ENCODE measurements at places on chromosomes 5 and 9.

- DNase-seq: no peak
Observed at GRCh38 chr5:163369776-163370385, 67.5 kb upstream of the CCNG1 start.

DNA sequence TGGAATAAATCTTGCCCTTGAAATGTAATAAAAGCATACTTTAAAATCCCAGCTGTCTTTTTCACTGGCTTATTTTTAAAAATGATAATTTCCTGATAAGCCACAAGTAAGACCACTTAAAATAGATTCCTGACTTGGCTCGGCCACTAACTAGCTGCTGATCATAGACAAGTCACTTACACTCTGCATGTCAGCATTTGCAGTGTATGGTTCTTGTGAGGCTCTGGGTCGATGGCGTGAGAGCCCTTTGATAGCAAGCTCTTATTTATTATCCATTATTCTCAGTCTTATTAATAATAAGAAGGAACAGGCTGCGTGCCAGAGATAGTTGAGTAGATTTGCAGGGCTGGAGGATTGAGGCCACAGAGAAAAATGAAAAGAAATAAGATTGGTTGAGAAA lies 110.7 kb upstream of the IL12B start:
- DNase-seq: no peak

- DNase-seq: no peak
Observed at GRCh38 chr5:149177911-149178565, 36.7 kb downstream of the ABLIM3 start.

DNA sequence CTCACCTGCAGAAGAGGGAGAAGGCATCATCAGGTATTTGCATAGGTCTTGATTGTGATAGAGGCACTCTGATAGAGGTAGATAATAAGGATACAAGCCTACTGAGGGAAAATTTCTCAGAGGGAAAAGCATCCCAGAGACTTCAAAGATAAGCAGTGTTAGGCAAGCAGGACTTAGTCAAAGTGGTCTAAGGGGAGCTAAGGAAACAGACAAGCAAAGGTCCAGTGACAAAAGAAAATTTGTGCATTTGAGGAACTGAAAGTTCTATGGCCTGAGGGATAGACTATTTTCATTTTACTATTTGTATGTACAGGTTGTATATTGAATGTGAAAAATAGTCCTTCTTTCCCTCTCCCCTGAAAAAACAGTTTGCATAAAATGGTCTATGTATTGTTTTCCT lies 27.4 kb downstream of the OXCT1 start:
- DNase-seq: no peak

- no peak for DNase-seq
Observed at GRCh38 chr5:139133282-139133681, 64.9 kb downstream of the SIL1 start.

GRCh38 chr5:2003690-2004365 lies 121.1 kb upstream of the IRX4 start:
- DNase-seq: no peak

- no peak for DNase-seq
Observed at GRCh38 chr5:139079225-139079990, 118.8 kb downstream of the SIL1 start.

GRCh38 chr9:92151691-92152393 lies 36.6 kb upstream of the SPTLC1 start:
- DNase-seq: no peak

DNA sequence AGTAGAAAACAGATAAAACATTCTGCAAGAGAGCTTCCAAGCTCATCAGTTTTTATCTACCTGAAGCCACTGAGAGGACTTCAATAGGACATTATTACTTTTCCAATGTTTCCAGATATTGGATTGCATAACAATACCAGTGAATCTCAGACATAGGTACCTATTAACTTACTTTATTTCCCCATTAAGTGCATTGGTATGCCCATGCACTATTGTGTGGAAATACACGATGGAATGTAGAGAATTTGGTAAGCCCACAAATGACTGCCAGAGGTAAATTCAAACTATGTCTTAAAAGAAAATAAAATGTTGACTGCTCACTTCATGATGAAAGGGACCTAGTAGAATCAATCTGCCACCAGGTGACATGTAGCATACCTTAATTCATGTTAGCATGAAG lies 48.1 kb upstream of the PRR16 start:
- no peak for DNase-seq

GRCh38 chr5:65695896-65696295 lies 26.0 kb downstream of the SGTB start:
- DNase-seq: no peak

GRCh38 chr5:55993013-55993412 lies 1.8 kb downstream of the IL6ST start:
- DNase-seq: no peak

DNA sequence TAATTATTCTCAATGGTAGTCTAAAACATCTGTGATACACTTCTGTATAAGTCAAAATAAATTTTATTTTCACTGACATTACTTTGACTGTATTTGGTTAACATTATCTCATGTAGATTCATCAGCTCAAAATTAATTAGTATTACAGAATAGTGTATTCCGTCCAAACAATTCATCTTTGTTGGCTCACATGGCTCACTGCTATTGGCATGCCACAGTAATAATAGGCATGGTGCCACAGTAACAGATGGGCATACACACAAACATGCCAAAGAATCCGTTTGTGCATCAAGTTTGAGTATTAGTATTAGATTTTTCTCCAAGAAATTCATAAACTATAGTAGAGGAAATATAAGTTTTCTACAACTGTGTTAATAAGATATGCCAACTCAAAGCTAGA lies 14.2 kb downstream of the AP3B1 start:
- no peak for DNase-seq

- DNase-seq: no peak
Observed at GRCh38 chr9:70069704-70070103, 26.1 kb downstream of the MAMDC2 start.

DNA sequence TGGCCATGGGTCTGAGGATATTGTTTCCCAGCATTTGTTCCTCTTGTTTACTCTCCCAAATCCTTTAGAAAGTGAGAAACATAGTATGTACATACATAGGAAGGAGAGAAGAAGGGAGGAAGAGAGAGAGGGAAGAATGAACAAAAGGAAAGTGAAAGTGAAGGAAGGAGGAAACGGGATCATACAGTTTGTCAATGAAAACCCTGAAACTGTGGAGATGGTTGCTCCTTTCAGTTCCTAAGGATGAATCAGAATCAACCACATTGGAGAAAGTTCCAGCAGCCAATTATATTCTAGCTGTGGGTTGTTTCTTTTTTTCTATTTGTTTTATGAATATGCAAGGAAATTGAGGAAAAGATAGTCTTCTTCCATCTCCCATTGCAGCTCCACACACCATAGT lies 396.5 kb downstream of the MLLT3 start:
- DNase-seq: no peak

GRCh38 chr5:153157156-153157555 lies 333.3 kb upstream of the GRIA1 start:
- no peak for DNase-seq

DNA sequence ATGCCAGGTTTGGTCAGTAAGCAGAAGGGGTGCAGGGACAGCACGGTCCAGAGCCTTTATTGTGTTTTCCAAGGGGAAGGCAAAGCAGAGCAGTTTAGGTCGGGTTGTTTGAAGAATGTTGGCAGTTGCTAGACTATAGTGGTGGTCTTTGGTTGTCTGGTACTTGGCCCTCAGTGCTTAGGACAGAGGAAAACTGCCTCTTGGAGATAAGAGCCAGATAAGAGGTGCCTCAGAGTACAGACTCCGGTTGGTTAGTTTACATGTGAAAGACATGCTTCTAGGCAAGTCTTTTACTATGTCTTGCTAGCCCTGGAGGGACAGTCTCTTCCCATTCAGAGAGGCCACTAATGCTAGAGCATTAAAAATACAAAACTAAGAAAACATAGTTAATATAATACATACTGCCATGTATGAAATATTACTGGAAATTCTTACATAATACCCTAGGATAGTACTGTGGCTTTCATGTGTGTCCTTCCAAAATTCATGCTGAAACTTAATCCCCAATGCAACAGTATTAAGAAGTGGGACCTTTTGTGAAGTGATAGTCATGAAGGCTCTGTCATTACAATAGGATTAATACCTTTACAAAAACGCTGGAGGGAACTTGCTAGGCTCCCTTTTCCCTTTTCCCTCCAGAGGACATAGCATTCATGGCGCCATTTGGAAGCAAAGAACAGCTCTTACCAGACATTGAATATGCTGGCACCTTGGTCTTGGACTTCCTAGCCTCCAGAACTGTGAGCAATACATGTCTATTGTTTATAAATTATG lies 280.4 kb downstream of the TMEM167A start:
- DNase-seq: no peak

DNA sequence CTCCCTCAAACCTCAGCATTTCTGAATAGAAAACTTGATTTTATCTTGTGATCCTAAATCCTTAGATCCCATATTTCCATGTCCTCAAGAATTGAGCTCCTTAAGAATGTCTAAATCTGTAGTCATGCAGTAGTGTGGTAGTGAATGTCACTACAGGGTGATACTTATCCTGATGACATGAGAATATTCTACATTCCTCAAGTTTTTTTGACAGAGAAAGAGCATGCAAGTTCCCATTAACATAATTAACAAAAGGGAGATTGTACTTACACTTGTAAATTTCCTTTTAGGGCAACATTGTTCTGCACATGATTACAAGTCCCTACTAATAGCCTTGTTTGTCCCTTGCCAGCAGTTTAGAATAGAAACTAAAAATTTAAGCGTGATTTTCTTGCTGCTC lies 352.3 kb downstream of the PTPRD start:
- no peak for DNase-seq

DNA sequence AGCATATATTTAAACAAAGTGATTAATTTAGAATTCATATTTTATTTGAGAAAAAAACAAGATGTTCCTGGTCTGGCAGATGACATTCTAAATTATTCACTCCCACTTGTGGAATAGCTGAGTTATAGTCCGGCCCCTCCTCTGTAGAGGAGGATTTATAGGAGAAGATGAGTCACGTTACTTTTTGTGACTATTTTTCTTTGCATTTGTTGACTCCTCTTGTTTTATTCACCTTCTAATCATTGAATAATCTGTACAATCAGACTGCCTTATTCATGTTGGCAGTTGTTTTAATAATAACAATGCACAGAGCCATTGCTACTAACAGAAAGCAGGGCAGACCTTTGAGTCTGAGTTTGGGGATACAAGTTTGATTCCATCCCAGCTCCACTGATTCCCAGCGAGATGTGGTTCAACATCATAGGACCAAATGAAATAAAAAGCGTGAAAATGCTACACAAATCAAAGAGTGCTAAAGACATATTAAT lies 23.2 kb downstream of the DOCK8 start:
- DNase-seq: no peak

- no peak for DNase-seq
Observed at GRCh38 chr5:132012371-132013005, 1.0 kb upstream of the ACSL6 start.

- no peak for DNase-seq
Observed at GRCh38 chr5:123538670-123539459, 26.9 kb downstream of the CSNK1G3 start.

DNA sequence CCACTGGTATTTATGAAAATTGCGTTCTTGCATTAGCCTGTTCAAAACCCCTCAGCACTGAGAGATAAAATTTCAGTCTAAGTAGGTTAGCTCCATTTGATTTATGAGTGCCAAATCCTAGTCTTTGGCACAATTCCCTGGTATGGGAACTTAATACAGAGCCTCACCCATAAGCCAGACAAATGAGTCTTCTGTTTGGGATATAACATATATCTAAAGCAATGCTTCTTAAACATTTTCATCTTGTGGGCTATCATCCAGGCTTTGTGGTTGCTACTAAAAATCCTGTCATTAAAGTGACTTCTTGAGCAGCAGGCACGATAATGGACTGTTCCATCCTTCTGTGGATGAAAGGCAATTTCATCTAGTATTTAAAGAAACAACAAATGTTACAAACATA lies 419.5 kb upstream of the ACTBL2 start:
- DNase-seq: no peak

DNA sequence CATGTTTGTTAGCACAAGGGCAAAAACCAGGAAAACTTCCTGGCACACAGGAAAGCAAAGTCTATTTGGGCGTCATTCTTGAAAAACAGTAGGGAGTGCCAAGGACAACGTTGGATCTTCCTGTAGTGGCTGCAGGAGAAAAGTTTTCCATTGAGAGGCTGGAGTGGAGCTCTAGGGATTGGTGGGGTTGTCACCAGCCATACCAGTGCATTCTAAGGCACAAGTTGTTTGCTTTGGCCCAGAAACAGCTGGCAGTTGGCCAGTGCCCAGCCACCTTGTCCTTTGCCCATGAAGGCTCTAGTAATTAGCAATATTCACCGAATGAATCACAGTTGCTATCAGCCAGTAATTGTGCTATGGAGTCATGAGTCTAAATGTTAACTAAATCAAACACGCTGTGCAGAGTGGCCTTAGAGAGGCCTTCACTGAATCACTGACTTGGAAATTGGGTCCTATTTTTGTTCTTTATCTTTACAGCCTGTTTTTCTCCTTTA lies 26.4 kb downstream of the TNFSF15 start:
- DNase-seq: no peak

DNA sequence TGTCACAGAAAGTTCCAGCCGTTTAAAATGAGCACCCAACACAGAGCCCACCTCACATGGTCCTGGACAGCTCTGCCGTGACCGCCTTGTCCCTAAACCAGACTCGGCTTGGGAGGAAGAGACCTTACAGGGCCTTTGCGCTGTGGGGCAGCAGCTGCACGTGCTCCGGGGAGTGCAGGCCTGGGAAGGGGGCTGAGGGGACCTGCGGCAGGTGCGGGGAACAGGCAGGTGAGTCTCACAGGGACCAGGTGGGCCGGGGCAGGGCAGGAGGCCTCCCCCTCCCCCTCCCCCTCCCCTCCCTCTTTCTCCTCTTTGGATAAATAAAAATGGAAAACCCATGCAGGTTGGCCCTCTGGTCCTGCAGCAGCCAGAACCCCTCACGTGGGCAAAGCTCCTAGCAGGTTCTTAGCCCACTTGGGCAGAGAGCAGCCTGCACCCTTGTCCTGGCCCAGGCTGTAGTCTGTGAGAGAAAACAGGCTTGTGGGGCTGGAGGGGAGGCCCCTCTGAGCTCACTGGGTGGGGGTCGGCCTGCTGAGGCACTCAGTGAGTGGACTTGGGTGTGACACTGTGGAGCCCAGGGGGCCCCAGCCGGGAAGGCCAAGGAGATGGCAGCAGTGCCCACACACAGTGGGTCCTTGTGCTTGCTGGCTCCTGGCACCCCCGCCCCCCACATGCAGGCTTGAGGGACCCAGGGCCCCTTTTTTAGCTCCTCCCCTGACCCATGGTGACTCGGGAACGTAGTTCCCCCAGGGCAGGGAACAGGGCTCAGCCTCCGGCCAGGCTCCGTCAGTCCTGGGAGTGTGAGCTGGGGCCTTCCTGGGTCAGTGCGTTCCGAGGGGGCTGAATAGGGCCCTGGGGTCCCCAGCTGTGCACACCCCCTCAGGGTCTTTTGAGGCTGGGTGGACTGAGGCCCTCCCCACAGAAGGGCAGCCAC lies 40.0 kb upstream of the CACNA1B start:
- no peak for DNase-seq

DNA sequence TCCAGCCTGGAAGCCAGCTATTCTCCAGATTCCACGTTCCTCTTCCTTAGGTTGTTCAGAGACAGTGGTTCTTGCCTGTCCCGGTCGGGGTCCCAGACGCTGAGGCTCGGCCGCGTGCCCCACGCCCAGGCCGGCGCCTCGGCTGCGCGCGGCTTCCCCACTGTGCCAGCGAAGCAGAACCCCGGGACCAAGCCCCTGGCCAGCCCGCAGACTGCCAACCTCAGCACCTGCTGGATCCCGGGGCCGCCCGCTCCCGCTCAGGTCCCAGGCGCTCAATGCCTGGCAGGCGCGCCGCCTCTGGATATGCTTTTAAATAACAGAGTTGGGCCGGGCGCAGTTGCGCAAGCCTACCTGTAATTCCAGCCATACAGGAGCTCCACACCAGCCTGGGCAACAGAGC lies 195.5 kb downstream of the MAN2A1 start:
- no peak for DNase-seq

Data from activated naive CD4-positive, alpha-beta T cell (primary cell).